ENCODE measurements at places on chromosomes 11 and 22. TPM values are rescaled to one million over a fixed set of nuclear protein-coding genes. Genes with fewer than 3 reads are reported as not detected.

FDX1 gene
- polyA plus RNA-seq, result 8.9 TPM

LMO1 gene
- not detected for polyA plus RNA-seq

HSPB2 gene
- 0.79 TPM for polyA plus RNA-seq

CNTF gene
- 0.55 TPM for polyA plus RNA-seq

MS4A6E gene
- not detected for polyA plus RNA-seq

ENTHD1 gene
- not detected for polyA plus RNA-seq

MPST gene
- polyA plus RNA-seq, result 33.3 TPM

CFAP300 gene
- polyA plus RNA-seq, result 2.3 TPM

TEX12 gene
- 0.19 TPM for polyA plus RNA-seq

ASRGL1 gene
- 0.48 TPM for polyA plus RNA-seq

TOMT gene
- polyA plus RNA-seq, result not detected

SWAP70 gene
- polyA plus RNA-seq, result 24.6 TPM

RNASEH2C gene
- polyA plus RNA-seq, result 20.8 TPM

OR8A1 gene
- polyA plus RNA-seq, result not detected

KIAA1671 gene
- 0.02 TPM for polyA plus RNA-seq

TRIM49 gene
- polyA plus RNA-seq, result not detected

CARS1 gene
- polyA plus RNA-seq, result 137 TPM

UPK2 gene
- not detected for polyA plus RNA-seq

CPT1B gene
- 0.99 TPM for polyA plus RNA-seq

PLXNB2 gene
- polyA plus RNA-seq, result 110 TPM

ARHGAP20 gene
- polyA plus RNA-seq, result 3.9 TPM

C11orf42 gene
- polyA plus RNA-seq, result not detected

KDM4D gene
- polyA plus RNA-seq, result 0.68 TPM

ALX4 gene
- polyA plus RNA-seq, result not detected
